ENCODE measurements at places on chromosomes 11 and 22.

DNA sequence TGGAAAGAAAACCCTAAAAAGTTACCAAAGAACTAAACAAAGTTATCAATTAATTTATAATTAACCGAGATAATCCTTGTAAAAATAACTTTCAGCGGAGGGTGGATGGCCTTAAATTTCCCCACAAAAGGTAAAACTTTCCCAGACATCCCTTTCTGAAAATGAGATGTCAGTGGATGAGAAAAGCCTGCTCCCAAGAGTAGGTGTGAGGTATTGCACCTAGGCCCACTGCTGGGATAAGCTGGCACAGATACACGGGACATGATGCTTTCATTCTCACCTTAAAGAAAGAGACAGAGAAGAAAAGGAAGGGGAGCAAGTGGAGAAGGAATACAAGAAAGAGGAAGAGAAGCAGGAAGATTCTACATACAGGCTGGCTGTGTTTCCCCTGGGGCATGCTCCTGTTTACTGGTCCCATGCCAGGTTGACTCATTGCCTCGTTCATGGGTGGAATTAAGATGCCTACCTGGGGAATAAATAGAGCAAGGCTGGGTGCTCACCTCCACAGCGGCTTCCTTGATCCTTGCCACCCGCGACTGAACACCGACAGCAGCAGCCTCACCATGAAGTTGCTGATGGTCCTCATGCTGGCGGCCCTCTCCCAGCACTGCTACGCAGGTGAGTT lies at the start of gene SCGB2A2:
TSS of gene SCGB2A2 (plus strand) at position 505 of the 625 bp plus-strand sequence. CDS start at position 564, 59 bp downstream.
- DNase-seq = no peak

GRCh38 chr11:73996161-73996747 lies 12.6 kb downstream of the UCP3 start:
- DNase-seq = no peak

- DNase-seq = no peak
Observed at GRCh38 chr11:29282088-29282487, 734.7 kb downstream of the KCNA4 start.

GRCh38 chr11:120261321-120261720 lies 21.4 kb downstream of the POU2F3 start:
- no peak for DNase-seq

GRCh38 chr11:124068601-124069110 lies 27.5 kb upstream of the OR10G7 start:
- DNase-seq = no peak

- no peak for DNase-seq
Observed at GRCh38 chr11:47716692-47717091, 1.5 kb upstream of the AGBL2 start.

DNA sequence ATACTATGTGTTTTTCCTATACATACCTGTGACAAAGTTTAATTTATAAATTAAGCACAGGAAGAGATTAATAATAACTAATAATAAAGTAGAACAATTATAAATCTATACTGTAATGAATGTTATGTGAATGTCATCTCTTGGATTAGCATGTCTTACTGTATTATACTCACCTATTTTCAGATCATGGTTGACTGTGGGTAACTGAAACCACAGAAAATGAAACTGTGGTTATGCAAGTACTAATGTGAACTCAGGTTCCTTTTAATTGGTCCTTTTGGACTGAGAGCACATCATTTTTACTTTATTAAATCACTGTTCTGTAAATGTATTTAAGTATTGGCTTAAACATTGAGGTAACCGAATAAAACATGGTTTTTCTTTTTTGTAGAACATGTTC lies 108.8 kb downstream of the PPP6R3 start:
- no peak for DNase-seq

GRCh38 chr11:15544353-15544752 lies 429.6 kb downstream of the INSC start:
- no peak for DNase-seq

GRCh38 chr11:15651816-15652215 lies 537.1 kb downstream of the INSC start:
- DNase-seq = no peak

- DNase-seq = no peak
Observed at GRCh38 chr22:18042685-18043084, 18.3 kb upstream of the MICAL3 start.

- no peak for DNase-seq
Observed at GRCh38 chr22:30244066-30244465, 2.5 kb downstream of the LIF start.

- no peak for DNase-seq
Observed at GRCh38 chr11:394858-395655, 1.0 kb downstream of the PKP3 start.

GRCh38 chr11:32136657-32137056 lies 45.8 kb downstream of the RCN1 start:
- no peak for DNase-seq

- peak; percentile 78 for DNase-seq
Observed at GRCh38 chr11:9565822-9566560, 7.5 kb upstream of the WEE1 start.

DNA sequence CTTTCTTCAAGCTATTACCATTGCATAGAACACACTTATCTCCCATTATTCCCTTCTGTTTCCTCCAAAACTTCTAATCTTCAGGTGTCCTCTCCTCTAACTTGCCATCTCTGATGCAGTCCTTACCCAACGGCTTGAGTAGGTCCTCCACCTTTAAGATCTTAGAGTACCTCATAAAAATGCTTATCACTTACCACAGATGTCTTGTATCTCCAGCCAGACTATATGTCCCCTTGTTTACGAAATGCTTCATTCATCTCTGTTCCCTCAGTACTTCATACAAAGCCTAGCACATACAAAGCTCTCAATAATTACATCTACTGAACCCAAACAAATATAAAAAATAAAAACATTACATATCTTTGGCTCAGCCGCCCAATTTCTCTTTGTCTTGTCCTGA lies 49.2 kb downstream of the PAK1 start:
- no peak for DNase-seq

DNA sequence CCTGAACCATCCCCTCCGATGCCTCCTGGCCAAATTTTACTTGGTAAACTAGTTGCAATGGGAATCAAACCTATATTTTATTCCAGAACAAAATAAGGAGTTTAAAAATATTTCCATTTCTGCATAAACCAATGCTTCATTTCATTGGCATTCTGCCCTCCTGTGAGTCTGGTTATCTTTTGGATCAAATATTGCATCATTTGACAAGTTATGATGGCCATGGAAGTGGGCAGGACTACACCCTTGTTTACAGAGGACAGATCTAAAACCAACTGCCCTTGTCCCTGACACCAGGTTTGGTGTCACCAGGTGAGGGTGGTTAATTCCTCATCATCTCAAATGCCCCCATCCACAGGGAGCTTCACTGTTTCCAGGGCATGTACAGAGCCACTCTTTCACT lies 28.2 kb upstream of the E2F8 start:
- no peak for DNase-seq

DNA sequence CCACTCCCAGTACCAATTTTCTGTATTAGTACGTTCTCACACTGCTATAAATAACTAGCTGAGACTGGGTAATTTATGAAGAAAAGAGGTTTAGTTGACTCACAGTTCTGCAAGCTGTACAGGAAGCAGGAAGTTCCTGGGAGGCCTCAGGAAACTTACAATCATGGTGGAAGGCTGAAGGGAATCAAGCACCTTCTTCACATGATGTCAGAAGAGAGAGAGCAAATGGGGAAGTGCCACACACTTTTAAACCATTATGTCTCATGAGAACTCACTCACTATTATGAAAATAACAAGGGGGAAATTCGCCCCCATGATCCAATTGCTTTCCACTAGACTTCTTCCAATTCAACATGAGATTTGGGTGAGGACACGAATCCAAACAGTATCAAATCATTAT lies 271.4 kb downstream of the ETS1 start:
- DNase-seq = no peak

- DNase-seq = peak; percentile 25
Observed at GRCh38 chr11:121650351-121651256, 197.8 kb upstream of the SORL1-AS1 start.

DNA sequence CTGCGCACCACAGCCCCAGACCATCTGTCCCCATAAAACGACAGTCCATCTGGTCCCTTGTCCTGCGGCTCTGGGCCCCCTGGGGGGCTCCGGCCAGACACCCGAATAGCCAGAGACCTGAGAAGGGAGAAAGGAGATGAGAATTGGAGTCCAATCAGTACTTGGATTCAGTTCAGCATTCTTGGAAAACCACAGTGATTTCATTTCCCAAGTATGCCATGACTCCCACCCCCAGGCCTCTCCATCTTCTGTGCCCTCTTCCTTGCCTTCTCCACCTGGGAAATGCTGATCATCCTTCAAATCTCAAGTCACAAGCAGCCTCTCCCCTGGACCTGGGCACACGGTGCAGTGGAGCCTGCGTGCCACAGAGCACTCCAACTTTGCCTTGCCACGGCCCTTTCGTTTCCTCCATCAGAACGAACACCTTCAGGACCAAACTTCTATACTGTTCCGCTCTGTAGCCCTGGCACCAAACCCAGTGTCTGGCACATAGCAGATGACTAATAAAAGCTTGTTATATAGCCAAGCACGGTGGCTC lies 10.9 kb upstream of the MFNG start:
- DNase-seq = no peak

GRCh38 chr11:18254781-18255361 lies 6.4 kb upstream of the SAA2 start:
- no peak for DNase-seq
